ENCODE measurements at places on chromosomes 5 and 9.

DNA sequence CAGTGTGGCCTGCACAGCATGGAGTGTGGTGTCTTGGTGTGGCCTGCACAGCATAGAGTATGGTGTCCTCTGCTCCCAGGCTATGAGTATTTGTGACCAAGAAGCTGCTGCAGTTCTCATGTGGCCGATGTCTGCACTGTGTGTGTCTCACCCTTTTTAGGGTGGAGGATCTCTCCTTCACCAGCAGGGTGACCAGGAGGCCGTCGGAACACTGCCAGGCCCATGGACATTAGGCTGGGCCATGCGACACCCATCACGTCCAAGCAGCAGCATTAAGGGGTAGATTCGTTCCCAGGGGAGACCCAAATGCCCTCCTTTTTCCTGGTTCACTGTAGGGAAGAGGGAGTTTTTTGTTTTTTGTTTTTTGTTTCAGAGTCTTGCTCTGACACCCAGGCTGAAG lies 115.3 kb upstream of the SPIN1 start:
- H3K4me3 ChIP-seq = no peak overlapping the region
- H3K4me1 ChIP-seq = no peaks in the 10 kb centered on the region
- no peaks in the 10 kb centered on the region for H3K36me3 ChIP-seq
- no peak for DNase-seq
- H3K27ac ChIP-seq = no peak overlapping the region

- no peak overlapping the region for H3K27ac ChIP-seq
- no peak overlapping the region for H3K4me3 ChIP-seq
- no peaks in the 10 kb centered on the region for H3K4me1 ChIP-seq
- H3K27me3 ChIP-seq = no peaks in the 10 kb centered on the region
Measured at GRCh38 chr9:134594078-134594941, 47.3 kb upstream of the COL5A1 start.

DNA sequence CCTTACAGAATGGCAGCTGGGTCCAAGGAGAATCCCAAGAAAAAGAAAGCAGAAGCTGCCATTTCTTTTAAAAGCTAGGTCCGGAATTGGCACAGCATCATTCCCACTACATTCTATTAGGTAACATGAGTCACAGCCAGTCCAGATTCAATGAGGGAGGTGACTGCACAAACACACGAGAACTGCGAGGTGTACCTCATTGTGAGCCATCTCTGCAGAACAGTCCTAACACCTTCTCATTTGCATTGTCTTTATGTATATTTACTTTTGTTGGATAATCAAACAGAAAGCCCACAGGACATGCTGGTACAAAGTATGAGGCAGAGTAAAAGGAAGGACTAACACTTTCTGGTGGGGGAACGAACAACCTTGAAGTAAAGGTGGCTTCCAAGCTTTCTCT lies 14.6 kb upstream of the HABP4 start:
- H3K27ac ChIP-seq = no peak overlapping the region
- no peaks in the 10 kb centered on the region for H3K36me3 ChIP-seq
- no peaks in the 10 kb centered on the region for H3K4me1 ChIP-seq

DNA sequence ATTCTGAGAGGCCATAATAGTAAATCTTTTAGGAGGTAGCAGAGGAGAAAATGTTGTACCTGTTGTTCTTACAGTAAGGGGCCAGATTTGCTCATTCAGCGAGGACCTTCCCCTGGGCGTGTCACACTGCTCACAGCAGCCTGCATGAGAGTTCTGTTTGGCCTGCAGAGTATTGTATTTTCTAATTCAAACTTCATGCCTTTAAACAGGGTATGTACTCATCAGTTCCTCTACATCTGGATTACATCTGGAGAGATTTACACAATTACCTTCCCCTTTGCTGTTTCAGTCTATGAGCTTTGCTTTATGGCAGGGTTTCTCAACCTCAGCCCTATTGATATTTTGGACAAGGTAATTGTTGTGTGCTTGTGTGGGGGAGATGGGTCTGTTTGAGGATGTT lies 170.9 kb upstream of the STK32A start:
- DNase-seq = no peak
- no peaks in the 10 kb centered on the region for H3K4me1 ChIP-seq
- H3K27ac ChIP-seq = no peak overlapping the region
- H3K4me3 ChIP-seq = no peak overlapping the region
- no peaks in the 10 kb centered on the region for H3K36me3 ChIP-seq

DNA sequence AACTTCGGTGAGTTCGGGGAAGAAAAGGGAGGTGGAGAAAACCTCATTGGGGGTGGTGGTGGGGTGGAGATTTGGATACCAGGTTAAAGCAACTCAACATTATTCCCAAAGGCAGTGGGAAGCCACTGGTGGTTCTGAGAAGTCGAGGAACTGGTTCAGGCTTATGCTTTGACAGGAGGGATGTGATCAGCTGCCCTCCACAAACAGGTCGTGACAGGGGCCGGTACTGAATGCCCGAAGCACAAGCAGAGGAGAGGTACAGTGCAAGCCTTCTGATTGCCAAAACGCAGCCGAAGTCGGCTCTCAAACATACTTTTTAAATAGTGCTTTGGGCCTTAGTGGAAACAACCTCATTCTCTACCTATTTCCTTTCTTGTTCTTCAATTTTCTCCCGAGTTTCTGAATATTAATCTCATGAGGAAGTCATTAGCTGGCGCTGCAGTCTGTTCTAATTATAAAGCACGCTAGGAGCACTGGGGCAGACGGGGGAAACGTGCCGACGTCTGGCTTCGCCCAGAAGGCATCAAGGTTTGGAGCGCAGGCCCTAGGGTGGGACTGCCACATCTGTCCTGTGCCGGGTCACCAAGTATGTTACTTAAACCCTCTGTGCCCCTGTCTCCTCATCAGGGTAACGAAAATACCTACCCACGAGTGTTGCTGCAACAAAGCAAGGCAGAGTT lies 27.3 kb downstream of the SHB start:
- no peaks in the 10 kb centered on the region for H3K36me3 ChIP-seq
- H3K27ac ChIP-seq = peak overlapping the region; percentile 68
- no peak overlapping the region for H3K4me3 ChIP-seq
- DNase-seq = no peak
- peaks cover 100% of the 10 kb centered on the region for H3K4me1 ChIP-seq
- no peaks in the 10 kb centered on the region for H3K27me3 ChIP-seq

DNA sequence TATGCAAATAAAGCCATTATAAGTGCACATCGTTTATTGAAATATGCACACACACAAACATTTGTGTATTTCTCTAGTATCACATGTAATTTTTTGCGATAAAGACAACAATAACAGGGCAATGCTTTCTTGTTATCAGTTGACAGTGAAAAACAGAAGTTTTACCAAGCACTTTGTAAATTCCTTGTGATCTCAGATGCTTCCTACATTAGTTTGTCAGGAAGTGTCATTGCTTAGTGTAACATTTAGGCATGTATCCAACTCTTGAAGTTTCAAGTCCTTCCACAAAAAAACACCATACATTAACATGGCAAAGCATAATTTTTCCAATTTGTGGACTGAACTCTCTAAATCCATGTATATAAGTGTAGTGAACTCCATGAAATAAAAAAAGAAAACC lies 46.4 kb downstream of the MOCS2 start:
- H3K36me3 ChIP-seq = no peaks in the 10 kb centered on the region
- H3K4me3 ChIP-seq = no peak overlapping the region
- DNase-seq = no peak

GRCh38 chr9:125821078-125821477 lies 73.9 kb downstream of the PBX3 start:
- H3K4me1 ChIP-seq = no peaks in the 10 kb centered on the region
- H3K27ac ChIP-seq = no peak overlapping the region
- no peaks in the 10 kb centered on the region for H3K27me3 ChIP-seq
- DNase-seq = no peak
- H3K36me3 ChIP-seq = no peaks in the 10 kb centered on the region
- no peak overlapping the region for H3K4me3 ChIP-seq

- peak overlapping the region; percentile 57 for H3K27ac ChIP-seq
- no peak for DNase-seq
- no peaks in the 10 kb centered on the region for H3K36me3 ChIP-seq
- peaks cover 10% of the 10 kb centered on the region for H3K4me1 ChIP-seq
- no peak overlapping the region for H3K4me3 ChIP-seq
Measured at GRCh38 chr9:90965226-90966030, 163.8 kb downstream of the SYK start.

- H3K36me3 ChIP-seq = no peaks in the 10 kb centered on the region
- no peak overlapping the region for H3K4me3 ChIP-seq
- no peak overlapping the region for H3K27ac ChIP-seq
- H3K27me3 ChIP-seq = no peaks in the 10 kb centered on the region
- no peak for DNase-seq
Measured at GRCh38 chr5:180470361-180470760, 23.8 kb upstream of the CNOT6 start.

DNA sequence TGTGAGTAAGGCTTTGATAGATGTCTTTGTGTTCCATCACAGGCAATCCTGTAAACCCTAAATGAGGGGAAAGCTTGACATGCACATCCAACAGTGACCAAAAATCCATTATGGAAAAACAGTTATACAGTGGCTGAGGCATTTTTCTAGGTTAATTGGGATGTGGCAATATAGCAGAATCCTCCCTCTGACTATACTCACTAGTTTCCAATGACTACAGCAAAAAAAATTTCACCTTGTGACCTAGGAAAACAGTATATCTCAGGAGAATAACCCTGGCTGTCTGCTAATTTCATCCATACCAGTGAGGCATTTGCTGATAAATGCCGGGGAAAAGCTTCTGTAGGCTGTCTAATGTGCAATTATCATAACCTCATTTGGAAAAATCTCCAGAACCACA lies 49.9 kb upstream of the SNCAIP start:
- no peak overlapping the region for H3K27ac ChIP-seq
- H3K36me3 ChIP-seq = no peaks in the 10 kb centered on the region
- peaks cover 4% of the 10 kb centered on the region for H3K4me1 ChIP-seq
- H3K27me3 ChIP-seq = no peaks in the 10 kb centered on the region
- no peak for DNase-seq

- DNase-seq = no peak
- H3K4me3 ChIP-seq = no peak overlapping the region
- no peaks in the 10 kb centered on the region for H3K4me1 ChIP-seq
- H3K27me3 ChIP-seq = no peaks in the 10 kb centered on the region
Measured at GRCh38 chr5:82849885-82850284, 227.3 kb downstream of the TMEM167A start.
